Liver (tissue), 10 donors: ENCODE measurements at places on chromosomes 7 and 10. TPM values are rescaled to one million over a fixed set of nuclear protein-coding genes. Genes with fewer than 3 reads are reported as not detected.

DNA sequence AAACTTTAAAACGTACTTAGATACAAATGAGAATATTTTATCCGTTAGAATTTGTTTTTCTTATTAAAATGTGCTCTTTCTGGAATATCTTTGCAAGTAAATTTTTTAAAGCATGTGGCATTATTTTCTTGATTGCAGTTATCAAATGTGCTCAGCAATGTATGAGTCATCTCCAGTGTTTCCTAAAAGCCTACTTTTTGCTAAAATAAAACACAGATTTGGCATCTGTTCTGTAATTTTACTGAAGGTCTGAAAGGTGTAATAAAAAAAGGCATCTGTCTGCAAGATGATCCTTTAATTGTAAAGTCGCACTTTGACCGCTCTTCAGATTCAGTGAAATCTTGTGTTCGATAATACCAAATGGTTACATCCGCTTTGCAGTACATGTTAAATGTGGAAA lies 3.4 kb downstream of the GNAT3 start:
- no peak for DNase-seq

GRCh38 chr7:145184956-145185355 lies 349.1 kb upstream of the TPK1 start:
- DNase-seq = no peak

- no peak for DNase-seq
These were observed 18.2 kb downstream of the SLC29A3 start for GRCh38 chr10:71337219-71337701.

GRCh38 chr7:17184805-17185689 lies 113.4 kb upstream of the AHR start:
- DNase-seq = no peak

GRCh38 chr7:24334012-24334411 lies 50.0 kb downstream of the NPY start:
- DNase-seq = no peak

GRCh38 chr7:49060743-49061142 lies 136.4 kb downstream of the CDC14C start:
- DNase-seq = no peak

GRCh38 chr10:79181227-79181626 lies 112.5 kb downstream of the ZMIZ1 start:
- no peak for DNase-seq

Gene PTPRN2
- 1.9 TPM for total RNA-seq

Gene GCK
- total RNA-seq = 0.67 TPM

Gene DTX2
- total RNA-seq = 4.5 TPM

DNA sequence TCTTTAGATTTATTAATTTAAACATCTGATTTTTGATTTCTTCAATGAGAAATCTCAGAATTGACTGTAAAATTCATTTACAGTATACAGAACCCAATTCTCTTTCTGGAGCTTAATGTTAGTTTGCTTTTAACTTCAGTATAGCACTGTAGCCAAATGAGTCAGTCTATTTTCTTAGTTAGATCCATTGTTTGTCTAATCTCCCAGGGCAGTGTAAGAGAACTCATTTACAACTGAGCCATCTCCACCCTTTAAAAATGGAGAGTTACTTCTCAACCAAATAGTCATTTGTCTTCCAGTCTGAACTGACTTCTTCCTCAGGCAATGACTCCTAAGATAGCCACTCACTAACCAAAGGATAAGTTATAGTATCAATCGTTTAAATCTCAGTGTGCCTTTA lies 3.0 kb upstream of the WNT2 start:
- no peak for DNase-seq

DNA sequence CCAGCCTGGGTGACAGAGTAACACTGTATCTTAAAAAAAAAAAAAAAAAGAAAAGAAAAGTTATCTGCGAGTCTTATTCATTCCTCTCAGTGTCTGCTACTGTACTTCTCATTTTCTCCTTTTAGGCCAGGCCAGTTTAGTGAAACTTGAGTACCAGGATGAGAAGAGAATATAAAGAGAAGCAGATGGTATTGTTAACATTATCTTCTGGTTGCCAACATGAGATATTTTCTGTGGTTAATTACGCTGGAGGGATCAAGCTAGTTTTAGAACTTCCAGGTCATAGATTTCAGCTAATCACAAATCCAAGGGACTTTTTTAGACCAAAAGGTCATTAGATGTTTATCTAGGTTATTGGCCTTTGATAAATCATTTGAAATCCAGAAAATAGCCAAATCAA lies 252.6 kb upstream of the SMIM30 start:
- no peak for DNase-seq

Gene C7orf57
- total RNA-seq = not detected

DNA sequence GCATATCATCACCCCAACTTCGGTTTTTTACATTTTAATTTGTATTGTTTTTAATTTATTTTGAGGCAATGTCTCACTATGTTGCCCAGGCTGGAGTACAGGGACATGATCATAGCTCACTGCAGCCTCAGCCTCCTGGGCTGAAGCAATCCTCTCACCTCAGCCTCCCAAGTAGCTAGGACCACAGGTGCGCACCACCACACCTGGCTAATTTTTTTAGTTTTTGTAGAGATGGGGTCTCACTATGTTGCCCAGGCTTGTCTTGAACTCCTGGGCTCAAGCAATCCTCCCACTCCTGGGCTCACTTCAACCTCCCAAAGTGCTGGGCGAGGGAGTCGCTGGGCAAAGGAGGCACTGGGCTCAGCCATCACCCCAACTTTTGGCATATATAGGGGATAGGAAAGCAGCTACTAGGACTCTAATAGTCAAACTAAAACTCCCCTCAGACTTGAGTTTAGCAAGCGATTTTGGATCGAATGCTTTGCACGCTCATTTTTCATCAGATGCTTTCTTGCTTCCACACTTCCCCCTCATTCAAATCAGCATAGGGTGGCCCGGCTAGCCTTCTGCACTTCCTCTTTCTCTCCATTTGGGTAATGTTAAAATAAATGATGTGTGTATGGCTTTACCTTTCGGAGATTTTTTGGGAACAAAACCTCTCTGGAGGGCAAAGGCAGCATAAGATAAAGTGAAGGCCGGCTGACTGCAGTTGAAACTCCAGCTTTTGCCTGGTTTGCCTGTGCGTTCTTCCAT lies 20.8 kb upstream of the NMT2 start:
- no peak for DNase-seq

GRCh38 chr10:132163278-132163765 lies 23.4 kb upstream of the DPYSL4 start:
- DNase-seq = no peak

Gene COBL
- total RNA-seq = 18.7 TPM

Gene CNPY4
- total RNA-seq = 3.7 TPM

GRCh38 chr10:132120734-132121510 lies 55.2 kb downstream of the JAKMIP3 start:
- no peak for DNase-seq

GRCh38 chr10:132516771-132517725 lies 20.5 kb upstream of the INPP5A start:
- DNase-seq = peak; percentile 70

- no peak for DNase-seq
These were observed 28.2 kb downstream of the PFKP start for GRCh38 chr10:3095373-3096139.

GRCh38 chr7:117009705-117010361 lies 56.5 kb downstream of the ST7 start:
- DNase-seq = no peak

GRCh38 chr7:132933072-132933458 lies 148.8 kb downstream of the CHCHD3 start:
- DNase-seq = no peak

GRCh38 chr7:120241973-120242372 lies 31.0 kb upstream of the KCND2 start:
- DNase-seq = no peak

DNA sequence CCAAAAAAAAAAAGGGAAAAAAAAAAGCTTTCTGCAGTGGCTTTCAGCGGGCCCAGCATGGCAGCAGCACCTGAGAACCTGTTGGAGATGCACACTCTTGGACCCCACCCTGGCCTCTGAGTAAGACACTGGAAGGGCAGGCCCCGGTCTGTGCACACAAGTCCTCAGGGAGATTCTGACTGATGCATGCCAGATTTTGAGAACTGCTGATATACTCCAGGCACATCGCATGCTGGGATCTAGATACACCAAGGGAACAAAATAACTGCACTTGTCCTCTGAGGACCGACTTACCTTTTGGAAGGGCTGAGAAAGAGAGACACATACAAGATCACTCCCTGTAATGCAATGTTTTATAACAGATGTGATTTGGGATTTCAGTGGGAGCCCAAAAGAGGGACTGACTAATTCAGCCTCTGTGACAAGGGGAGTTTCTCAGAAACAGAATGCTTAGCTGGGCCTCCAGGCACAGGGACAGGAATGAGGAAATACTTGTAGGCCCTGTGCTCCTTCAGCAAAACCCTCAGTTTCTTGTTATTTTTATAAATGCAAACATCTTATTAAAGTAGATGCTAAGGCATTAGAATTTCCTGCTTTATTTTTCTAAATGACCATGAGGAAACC lies 8.2 kb downstream of the EGFR start:
- DNase-seq = no peak

- DNase-seq = no peak
These were observed 10.0 kb upstream of the STK31 start for GRCh38 chr7:23700046-23700445.

DNA sequence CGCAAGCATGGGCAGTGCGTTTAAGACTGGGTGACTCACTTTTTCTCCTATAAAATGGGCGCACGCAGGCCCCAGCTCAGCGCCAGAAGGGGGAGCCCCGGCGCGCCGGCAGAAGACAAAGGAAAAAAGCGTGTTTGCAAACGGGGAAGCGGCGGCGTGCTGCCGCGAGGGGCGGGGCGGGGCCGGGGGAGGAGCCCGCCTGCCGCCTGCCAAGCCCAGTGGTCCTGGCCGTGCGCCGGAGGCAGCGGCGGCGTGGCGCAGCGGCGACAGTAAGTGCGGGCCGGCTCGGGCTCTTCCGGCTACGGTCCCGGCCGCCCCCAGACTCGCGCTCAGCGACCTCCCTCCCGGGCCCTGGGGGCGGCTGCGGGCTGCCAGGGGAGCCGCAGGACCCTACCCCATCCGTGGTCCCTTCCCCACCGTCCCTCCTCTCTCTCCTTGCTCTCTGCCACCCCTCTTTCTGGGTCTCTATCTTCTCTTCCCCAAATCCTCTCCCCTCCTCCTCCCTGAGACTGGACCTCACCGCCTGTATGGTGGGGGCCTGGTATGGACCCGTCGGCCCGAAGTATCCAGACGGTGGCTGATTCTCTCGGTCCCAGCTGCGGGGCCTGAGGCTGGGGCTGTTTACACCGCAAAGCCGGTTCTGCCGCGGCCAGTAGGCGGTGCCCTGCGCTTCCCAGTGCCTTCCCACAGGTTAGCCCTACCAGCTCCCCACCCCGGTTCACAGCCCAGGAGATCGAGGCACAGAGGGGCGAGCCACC lies at the start of gene SLC29A3:
TSS of gene SLC29A3 (plus strand) at position 218 of the 758 bp plus-strand sequence. CDS start at position 269, 51 bp downstream.
- peak; percentile 71 for DNase-seq

DNA sequence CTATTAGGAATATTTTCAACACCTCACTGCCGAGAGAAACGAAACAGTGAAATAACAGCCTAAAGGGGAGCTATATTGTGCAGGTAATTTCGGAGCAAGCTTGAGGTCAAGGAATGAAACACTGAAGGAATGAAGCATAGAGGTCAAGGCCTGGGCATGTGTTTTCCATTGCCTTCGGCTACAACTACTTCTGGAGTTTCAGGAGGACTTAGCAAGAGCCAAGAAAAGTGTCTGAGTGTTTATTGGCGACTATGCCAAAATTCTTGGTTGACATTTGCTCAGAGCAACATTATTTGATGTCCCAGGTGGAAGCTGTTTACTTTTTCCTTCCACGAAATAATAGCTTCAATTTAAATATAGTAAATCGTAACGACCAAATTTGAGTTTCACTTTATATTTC lies 89.6 kb upstream of the IFRD1 start:
- no peak for DNase-seq

Gene COL28A1
- total RNA-seq = 0.50 TPM

GRCh38 chr7:100109521-100110163 lies 8.2 kb downstream of the AP4M1 start:
- DNase-seq = no peak

DNA sequence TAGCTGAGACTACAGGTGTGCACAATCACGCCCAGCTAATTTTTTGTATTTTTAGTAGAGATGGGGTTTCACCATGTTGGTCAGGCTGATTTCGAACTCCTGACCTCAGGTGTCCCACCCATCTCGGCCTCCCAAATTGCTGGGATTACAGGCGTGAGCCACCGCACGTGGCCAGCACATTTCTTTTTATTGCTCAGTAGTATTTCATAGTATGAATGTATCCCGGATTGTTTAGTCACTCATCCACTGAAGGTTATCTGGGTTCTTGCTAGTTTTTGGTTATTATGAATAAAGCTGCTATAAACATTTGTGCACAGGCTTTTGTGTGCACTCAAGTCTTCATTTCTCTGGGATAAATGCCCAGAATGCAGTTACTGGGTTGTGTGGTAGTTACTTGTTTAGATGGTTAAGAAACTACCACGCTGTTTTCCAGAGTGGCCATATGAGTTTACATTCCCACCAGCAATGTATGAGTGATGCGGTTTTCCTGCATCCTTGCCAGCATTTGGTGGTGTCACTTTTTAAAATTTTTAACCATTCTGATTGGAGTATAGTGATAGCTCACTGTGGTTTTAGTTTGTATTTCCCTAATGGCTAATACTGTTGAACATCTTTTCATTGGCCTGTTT lies 275.8 kb upstream of the LYZL1 start:
- no peak for DNase-seq

Gene ABCA13
- total RNA-seq = 1.0 TPM

Gene VPS37D
- total RNA-seq = 3.3 TPM

DNA sequence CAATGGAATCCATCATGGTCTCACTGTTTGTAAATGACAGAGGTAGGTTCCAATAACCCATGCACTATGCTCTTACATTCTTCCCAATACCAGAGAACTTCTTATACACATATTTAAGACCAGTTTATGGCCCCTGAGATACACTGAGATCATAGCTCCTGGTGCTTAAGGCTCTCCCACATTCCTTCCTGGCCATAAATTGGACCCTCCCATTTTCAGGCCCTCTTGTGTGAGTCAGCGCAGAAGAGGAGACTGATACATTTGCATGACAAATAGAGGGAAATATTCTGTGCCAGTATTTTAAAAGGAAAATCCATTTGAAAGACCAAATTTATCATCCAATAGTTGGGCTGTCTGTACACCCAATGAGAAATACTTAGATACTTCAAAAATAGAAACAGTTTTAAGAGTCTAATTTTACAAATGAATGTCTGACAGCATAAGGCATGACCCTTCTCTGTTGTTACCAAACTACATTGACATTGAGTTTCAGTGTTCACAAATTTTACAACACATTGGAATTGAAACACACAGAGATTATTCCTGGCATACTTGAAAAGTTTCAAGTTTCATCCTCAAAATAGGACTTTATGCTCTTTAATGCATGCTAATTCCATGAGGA lies 35.3 kb downstream of the SLC16A9 start:
- no peak for DNase-seq

- no peak for DNase-seq
These were observed 167.1 kb downstream of the ELMO1 start for GRCh38 chr7:37281368-37282092.

DNA sequence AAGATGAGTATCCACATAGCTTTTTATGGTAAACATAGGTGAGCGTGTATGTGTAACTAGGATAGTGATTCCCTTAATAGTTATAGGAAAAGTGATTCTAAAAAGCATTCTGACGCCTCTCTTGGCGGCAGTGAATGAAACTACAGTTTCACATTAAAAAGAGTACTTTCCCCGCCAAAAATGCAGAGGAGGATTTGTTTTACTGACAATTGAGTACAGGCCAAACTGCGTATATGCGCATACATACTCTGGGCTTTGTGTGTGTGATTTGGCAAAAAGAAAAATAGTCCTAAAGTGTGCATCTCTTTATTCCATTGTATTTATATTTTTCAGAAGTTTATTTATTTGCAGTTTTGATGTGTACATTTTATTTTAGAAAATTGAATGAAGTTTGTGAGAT lies 10.3 kb downstream of the CUL1 start:
- DNase-seq = no peak

Gene ASB10
- not detected for total RNA-seq

Gene ANKRD1
- total RNA-seq = 0.25 TPM
